M059J (cell line): ENCODE measurements at places on chromosomes 7 and 10.
A peak's percentile ranks its signal among the peaks of the same experiment; 100 is the strongest.

GRCh38 chr7:69564454-69565417, 33.5 kb upstream of the AUTS2 start:
- DNase-seq: peak; percentile 32

DNA sequence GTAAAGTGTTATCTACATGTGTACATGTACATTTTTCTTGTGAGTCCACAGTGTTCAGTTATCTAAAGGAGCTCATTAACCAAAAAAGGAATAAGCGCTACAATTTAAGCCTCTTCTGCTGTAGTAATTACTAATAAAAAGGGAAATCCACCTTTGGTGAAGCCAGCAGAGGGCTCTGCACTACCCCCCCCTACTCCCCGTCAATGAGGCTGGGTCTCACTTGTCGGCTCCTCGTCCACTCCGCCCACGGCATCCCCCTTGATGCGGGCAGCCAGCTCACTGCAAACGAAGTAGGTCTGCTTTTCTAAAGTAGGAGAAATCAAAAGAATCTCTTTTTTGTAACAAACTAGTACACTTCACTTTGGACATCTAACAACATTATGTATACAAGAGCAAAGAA, 4.7 kb upstream of the WASHC2A start:
- DNase-seq: no peak

- no peak for DNase-seq
These were observed 34.2 kb downstream of the PDGFA start for GRCh38 chr7:485188-486081.

- DNase-seq: no peak
These were observed 499.3 kb downstream of the GLRX3 start for GRCh38 chr10:130635528-130635927.

DNA sequence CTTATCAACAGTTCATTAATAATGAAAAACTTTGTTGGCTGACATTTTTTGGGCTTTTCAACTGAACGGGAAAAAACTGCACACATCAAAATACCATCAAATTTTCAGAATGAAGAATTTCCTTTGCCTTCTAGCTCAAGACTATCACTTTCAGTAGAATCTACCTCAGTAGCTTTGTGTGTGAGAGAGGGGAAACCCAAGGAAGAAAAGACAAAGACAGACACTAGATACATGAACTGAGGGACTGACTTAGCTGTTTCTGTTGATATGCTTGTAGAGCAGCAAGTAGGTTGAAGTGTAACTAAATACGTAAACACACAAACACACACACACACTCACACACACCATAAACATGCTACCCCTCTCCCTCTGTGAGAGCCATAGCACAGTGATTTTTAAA, 257.1 kb downstream of the CDK14 start:
- no peak for DNase-seq

- DNase-seq: no peak
These were observed 62.0 kb upstream of the IGFBP3 start for GRCh38 chr7:45982907-45983719.
